ENCODE measurements at places on chromosomes 3 and 15.
A peak's percentile ranks its signal among the peaks of the same experiment; 100 is the strongest.

DNA sequence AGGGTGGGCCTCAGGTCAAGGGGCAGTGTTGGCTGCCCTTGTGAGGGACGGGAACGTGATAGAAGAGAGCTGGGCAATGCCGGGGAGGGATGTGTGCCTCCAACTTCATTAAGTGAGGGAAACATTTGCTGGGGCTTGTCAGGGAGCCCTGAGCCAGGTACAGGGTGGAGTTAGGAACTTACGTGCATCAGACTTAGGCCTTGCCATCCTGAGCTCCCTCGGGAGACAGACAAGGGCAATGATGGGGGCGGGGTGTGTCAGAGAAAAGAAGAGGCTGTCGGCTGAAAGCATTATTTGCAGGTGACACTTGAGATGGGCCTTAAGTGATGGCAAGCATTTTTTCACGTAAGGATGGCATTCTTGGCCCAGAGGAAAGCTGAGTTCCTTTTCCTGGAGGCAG, 1.6 kb downstream of the FAM131A start:
- DNase-seq: no peak

DNA sequence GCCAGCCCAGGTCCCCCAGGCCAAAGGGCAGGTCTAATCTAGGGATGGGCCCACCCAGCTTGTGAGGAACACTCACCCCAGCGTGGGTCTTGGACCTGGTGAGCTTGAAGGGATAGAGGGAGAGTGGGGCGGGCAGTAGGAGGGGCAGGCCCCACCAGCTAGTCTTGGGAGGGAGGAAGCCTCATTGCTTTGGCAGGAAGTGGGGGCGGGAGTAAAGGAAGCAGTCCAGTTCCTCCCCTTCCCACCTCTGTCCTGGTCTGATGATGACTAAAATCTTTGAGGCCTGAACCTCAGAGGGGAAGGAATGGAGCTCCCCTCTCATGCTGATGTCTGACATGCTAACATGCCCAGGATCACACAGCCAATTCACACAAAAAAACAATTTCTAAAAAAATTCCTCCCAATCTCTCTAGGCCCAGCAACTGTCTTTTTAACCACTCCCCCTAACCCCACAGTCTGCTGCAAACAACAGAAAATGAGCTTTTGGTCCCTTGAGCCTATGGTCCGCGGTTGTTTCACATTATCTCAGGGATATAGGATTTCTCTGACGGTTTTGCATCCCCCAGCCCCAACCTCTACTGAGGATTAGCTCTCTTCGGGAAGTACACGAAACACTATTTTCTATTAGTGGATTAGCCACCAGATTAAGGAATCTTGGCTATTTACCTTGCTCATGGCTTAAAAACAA, 30.7 kb upstream of the DUSP7 start:
- DNase-seq: peak; percentile 77

DNA sequence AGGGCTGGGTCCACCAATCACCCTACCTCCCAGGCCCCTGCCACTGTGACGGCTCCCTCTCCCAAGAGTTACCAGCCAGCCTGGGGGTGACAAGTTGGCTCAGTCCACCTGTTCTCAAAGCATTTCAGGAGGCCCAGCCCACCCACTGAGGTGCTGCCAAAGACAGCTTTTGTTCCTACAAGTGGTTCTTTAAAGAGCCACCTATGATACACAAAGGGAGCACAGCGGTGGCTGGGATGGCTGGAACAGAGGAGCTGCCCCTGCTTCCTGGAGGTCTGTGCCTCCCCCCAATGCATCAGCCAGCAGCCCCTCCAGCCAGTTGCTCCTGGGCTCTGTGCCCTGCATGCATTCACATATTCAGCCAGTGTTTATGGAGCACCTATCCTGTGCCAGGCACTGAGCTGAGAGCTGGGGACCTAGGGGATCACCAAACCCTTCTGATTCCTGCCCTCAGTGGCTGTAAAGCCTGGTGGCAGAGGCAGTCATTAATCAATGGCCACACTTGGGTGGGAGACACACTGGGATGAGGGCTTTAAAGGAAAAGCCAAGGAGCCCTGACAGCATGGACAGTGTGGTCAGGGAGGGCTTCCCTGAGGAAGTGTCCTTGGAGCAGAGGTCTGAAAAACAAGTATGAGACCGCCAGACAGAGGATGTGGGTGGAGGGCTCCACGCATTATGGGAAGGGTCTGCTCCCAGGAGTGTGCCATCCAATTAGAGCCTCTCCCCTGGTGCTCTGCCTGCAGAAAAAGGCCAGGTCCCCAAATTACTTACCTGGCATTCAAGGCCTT, 107.1 kb upstream of the LINGO1 start:
- DNase-seq: no peak

DNA sequence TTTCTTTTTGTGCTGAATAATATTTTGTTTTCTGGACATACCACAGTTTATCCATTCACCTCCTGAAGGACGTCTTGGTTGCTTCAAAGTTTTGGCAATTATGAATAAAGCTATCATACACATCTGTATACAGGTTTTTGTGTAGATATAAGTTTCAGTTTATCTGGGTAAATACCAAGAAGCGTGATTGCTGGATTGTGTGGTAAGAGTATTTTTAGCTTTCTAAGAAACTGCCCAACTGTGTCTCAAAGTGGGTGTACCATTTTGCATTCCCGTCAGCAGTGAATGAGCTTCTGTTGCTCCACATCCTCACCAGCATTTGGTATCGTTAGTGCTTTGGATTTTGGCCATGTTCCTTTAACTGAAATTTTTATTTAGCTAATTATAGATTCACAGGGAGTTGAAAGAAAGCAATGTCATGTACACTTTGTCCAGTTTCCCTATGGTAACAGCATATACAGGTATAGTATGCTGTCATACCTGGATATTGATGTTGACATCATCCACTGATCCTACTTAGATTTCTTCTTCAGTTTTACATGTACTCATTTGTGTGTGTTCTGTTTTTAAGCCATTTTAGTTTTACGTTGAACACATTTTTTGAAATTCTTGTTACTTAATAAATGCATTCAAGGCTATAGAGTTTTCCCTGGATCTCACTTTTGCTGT, 11.9 kb downstream of the ARID3B start:
- DNase-seq: peak; percentile 11

- DNase-seq: no peak
These were observed 319.0 kb downstream of the MECOM start for GRCh38 chr3:169344465-169344864.

GRCh38 chr3:4474683-4475490, 7.8 kb upstream of the SUMF1 start:
- peak; percentile 94 for DNase-seq

Measured in inflammatory macrophage (primary cell).